CD14-positive monocyte (primary cell): ENCODE measurements at places on chromosomes 11 and 22.

DNA sequence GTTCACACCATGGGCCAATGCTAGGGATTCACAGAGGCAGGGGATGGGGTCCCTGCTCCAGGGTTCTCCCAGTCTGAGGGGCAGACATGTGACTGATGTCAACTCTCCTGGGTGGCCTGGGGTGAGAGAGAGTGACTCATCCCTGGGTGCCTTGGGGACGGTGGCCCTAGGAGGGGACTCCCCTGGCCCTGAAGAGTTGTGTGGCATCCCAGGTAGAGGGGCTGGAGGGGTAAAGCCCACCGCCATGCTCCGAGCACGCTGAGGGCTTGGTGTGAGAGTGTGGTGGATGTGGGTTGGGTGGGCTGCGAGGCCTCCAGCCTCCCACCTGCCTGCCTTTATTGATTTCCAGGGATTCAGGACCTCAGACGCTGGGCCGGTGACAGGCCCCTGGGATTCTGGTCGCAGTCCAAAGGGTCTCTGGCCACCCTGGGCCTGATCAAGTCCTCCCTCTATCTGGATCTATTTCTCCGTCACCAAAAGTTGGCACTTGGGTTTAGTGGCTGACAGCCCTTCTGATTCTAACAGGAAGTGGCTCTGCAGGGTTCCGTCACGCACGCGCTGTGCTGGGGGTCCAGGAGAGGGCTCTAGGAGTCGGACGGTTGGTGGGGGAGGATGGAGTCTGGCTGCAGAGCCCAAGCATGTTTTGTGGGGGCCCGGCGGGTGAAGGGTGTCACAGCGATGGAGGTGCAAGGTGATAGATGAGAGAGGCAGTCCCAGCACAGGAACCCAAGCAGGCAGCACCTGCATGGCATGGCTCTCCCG lies 27.3 kb upstream of the WNT7B start:
- peak; percentile 67 for DNase-seq

DNA sequence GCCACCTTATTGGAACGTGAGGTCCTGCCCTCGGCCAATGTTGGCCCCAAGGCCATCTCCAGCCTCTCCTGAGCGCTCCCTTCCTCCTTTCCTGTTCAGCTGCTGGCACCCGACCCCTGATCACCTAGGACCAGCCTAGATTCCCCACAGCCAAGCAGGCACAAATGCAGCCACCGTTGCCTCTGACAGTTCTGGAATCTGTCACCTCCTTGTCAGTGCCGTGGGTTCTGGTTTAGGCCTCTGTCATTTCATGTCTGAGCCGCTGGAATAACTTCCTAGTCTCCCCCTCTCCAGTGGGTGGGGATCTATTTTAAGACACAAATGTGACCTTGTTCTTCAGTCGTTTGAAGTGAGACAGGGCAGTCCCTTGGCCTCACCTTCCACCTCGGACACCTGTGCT lies 29.7 kb downstream of the FADS3 start:
- no peak for DNase-seq

- no peak for DNase-seq
Observed at GRCh38 chr11:44134625-44135024, 39.1 kb downstream of the EXT2 start.

GRCh38 chr11:31480930-31481329 lies 28.5 kb downstream of the IMMP1L start:
- no peak for DNase-seq

DNA sequence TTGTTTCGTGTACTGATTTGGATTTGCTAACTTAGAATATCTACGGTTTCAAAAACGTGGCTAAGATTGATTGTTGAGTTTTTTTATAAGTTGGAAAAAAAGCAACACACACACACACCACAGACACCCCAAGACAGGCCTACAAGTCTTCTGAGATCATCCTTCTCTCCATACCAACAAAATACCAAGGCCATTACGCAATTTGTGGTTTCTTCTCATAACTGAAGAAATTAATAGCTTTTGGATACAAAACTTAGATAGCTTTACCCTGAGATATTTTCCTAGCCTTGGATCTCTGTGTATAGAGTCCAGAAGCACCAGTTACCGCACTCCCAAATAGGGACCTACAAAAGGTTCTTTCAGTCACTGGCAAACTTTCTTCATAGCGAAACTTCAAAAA lies 113.6 kb downstream of the SIK3 start:
- DNase-seq, result peak; percentile 89

- no peak for DNase-seq
Observed at GRCh38 chr11:11948242-11948947, 60.0 kb downstream of the DKK3 start.

DNA sequence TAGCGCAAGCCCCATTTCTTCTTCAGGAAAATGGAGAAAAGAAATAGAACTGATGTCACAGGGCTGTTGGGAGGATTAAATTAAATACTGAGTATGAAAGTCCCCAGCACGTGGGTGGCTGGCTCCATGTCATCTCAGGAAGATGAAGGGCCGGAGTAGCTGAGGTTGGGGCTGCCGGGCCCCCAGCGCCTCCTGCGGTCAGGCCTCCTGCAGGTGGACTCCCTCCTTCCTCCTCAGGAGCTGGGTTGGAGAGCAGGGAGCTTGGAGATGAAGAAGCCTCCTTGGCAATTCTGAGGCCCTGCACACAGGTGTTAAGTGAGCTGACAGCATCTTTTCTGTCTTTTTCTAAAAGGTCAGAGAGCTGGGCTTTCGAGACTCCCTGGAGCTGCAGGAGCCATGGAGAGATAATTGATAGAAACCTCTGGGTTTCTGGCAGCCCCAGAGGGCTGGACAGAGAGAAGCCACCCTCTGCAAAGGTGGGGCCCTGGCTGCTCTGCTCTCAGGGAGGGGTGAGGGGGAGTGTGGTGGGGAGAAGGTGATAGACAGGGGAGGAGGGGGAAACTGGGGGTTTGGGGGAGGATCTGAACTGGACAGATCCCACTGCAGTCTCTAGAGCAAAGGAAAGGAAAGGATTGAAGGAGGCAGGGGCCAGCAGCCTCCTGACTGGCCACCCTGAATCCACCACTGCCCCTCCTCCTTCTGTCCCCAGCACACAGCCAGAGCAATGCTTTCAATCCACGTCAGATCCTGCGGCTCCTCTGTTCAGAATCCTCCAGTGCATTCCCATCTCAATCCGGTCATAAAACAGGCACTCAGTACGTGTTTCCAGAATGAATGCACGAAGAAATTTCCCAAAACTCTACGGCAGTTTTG lies 210.8 kb downstream of the CEP164 start:
- DNase-seq, result no peak

GRCh38 chr11:96051820-96052219 lies 127.9 kb upstream of the MTMR2 start:
- DNase-seq, result no peak

GRCh38 chr11:132444911-132445310 lies 1074.5 kb downstream of the NTM start:
- no peak for DNase-seq
